ENCODE measurements at places on chromosomes 6 and 20.

GRCh38 chr20:37566590-37567330 is 39.1 kb upstream of the BLCAP start:
- DNase-seq = no peak

DNA sequence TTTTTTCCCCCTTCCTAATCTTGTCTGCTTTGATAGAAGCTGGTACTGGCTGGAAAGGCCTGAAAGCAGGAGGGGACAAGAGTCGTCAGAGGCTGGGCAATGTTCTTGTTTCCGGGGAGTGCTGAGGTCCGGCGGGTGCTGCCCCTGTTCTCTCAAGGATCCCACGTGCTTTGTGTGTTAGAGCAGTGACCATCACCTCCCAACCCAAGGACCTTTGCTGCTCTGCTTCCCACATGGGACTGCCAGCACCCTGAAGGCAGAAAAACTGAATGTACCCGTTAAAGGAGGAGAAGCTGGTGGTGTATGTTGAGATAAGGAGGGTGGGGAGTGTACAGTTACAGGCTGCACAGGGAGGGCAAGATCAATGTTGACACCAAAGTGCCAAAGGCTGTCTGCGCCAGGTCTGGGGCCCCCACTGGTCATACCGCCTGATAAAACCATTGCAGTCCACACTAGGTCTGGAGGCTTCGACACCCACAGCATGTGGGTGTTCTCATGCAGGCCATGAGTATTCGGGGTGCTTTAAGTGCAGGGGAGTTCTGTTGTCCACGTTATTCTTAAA is 15.0 kb downstream of the C20orf173 start:
- no peak for DNase-seq

DNA sequence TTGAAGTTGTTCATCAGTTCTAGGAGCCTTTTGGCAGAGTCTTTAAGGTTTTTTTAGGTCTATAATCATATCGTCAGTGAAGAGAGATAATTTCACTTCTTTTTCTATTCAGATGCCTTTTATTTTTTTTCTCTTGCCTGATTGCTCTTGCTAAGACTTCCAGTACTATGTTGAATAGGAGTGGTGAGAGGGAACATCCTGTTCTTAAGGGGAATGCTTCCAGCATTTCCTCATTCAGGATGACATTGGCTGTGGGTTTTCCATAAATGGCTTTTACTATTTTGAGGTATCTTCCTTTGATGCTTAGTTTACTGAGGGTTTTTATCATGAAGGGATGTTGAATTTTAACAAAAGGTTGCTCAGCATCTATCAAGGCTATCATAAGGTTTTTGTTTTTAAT is 109.5 kb downstream of the CLVS2 start:
- DNase-seq = no peak

DNA sequence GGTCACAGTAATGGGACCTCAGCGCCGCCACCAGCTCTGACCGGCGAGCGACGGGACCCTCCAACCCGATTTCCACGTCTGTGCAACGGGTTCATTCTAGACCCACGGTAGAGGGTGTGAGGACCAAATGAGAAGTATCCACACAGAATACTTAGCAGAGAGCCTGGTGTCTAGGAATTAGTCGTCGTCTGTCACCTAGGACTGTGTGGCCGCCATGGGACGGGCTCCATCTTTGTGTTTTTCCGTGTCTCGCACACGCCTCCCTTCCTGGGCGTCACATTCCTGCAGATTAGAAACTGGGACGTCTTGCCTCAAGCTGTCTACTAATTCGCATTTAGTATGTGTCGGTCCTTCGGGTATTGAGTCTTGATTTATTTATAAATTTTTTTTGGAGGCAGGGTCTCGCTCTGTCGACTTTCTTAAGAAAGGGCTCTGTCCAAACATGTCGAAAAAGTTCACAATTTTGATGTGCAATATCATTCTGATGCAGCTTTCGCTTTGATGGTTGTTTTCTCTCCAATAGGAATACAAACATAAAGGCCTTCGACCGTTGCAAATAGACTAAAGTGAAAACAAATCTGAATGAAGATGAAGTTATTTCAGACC is 563 bp downstream of the MGME1 start:
- no peak for DNase-seq

GRCh38 chr6:125586074-125586473 is 163.4 kb upstream of the HEY2 start:
- no peak for DNase-seq

DNA sequence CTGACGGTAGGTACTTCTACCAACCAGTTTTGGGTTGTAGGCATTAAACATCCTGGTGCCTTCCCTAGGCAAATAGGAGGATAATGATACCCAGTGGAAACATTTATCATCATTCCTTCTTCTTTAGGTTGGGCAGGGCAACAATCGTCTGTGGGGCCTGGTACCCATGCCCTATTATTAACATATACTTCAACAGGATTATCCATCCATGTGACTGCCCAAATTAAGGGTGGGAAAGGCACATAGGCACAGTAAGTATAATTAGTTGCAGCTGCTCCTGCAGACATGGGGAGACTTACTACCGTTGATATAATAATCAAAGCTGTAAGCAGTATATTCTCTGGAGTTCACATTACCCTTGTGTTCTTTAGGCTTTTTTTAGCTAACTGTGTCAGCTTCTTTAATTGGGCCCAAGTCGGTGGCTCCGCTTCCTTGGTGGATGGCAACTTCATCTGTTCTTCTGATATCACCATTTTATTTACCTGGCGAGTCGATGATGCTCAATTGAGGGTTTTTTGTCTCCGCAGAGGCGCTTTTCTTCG is 16.8 kb downstream of the RPL7L1 start:
- no peak for DNase-seq

- no peak for DNase-seq
Observed at GRCh38 chr6:13071550-13072345, 256.6 kb downstream of the TBC1D7 start.

DNA sequence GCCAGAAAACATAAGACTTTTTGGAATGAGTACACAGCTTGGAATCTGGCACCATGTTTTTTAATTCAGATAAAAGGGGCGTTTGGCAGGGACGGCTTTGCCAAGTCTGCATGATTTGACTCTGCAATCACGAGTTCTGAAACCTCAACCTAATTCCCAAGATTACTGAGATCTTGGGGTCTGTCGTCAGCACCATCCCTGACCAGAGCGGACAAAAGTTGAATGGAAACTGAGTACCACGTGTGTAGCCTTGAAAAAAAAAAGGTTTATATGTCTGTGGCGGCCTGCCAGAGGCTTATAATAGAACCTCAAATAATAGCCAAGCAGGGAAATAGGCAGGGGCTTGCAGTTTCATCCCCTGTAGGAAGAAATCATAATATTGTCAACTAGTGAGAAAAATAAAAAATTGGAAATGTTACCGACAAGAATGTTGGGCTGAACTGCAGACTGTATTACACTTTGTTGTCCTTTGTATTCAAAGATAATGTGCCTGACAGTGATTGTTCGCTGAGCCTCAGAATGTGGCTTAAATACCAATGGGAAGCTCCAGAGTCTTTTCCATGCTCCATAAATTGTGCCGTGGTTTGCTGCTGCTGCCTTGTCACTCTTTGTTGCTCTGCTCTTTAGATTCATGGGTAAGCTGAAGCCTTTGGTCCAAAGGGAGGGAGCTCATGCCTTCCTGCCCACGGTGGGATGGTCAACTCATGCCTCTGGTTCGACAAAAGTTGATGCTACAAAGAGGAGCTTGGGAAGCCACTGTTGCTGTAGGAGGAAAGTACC is 118.8 kb upstream of the ARID1B start:
- no peak for DNase-seq

Measured in stimulated activated CD8-positive, alpha-beta memory T cell treated with anti-CD3 and anti-CD28 coated beads, Interleukin-2, amount 100 ng/mL, for 1 hour (primary cell).